ENCODE measurements at places on chromosomes 5 and 9.

- DNase-seq, result no peak
Observed at GRCh38 chr9:3846573-3846972, 320.8 kb upstream of the RFX3 start.

DNA sequence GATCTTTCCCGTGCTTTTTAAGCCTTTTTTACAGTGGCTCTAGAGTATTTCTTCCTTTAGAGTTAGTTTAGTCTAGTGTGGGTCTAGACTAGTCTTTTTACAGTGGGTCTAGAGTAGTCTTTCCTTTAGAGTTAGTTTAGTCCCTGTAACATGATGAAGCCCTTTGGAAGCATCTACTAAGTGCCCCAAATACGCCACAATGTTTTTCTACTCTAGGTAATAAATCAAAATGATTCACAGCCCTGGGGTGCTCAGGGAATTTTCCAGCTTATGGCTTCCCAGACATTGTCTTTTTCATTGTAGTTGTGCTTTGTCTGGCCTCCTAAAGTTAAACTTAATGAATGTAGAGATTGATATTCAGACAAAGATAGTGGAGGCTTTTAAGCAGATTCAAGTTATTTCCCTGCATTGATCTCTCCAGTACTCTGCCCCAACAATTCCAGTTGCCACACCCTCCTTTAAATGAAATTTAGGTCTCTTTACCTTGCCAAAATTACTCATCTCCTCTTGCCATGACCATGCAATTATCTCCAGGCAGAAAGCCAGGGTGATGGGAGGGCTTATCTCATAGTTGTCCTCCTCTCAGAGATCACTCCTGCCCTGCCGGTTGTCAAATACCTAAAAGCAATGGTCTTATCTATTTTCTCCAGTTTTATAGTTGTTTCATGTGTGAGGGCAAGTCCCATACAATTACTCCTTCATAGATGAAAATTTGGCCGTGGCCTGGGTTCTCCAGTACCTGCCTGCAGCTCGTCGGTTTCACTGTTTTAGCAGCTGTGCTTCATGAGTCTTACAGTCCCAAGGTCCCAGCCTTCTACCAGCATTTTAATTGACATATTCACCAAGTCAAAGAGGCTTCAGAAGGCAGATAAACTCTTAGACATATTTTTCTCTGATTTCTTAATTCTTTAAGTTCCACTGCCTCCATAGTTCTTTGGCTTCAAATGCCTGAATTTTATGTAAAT, 794.0 kb upstream of the COX7C start:
- DNase-seq, result no peak

GRCh38 chr5:109038209-109038840, 290.6 kb downstream of the FER start:
- DNase-seq, result peak; percentile 49

- no peak for DNase-seq
Observed at GRCh38 chr5:109571785-109572184, 117.9 kb upstream of the MAN2A1 start.

DNA sequence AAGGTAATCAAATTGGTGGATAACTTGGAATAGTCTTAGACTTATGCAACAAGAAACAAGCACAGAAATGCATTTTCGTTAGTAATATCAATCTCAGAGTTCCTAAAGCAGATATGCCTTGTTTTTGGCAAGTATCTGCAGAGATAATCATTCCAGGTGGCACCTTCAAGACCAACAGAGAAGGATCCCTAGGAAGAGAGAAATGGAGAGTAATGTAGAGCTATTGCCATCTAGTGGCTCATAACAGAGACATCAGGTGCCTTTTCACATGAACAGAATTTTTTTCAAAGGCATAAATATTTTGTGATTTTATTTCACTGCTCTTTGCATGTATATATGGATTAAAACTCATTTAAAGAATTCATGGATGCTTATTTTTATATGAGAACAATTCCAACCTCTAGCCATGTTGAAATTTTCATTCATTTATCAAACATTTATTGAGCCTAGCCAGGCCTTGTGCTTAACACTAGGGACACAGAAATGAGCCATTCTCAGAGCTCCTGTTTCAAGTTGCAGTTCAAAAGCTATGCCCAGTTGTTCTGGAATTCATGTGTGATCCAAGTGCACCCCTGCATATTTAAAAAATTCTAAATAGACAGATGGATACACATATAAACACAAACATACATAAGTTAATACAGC, 117.5 kb upstream of the OR13F1 start:
- peak; percentile 35 for DNase-seq

Data from fibroblast of skin of back (primary cell).